ENCODE measurements at places on chromosomes 16 and 17.

GRCh38 chr17:59254742-59255141, 34.4 kb downstream of the GDPD1 start:
- DNase-seq = no peak

DNA sequence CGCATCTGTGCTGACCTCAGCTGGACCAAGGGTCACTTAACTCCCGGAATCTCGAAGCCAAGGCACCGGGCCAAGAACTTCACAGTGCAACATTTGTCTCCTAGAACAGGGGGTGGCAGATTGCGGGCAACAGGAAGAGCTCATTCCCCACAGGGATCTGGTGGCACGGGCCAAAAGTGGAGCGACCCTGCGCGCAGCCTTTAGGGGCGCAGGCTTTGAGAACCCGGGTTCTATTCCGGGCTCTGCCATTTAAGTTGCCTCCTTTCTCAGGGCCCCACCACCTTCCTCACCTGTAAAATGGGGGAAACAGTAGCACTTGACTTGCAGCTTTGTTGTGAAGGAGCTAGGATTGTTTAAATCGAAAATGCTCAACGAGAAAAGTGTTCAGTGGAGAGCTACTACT, 651 bp downstream of the SHMT1 start:
- DNase-seq = no peak

- DNase-seq = no peak
These were observed 627.6 kb downstream of the MAF start for GRCh38 chr16:78972986-78973385.

GRCh38 chr16:67685388-67686112, 18.9 kb downstream of the C16orf86 start:
- no peak for DNase-seq

GRCh38 chr17:7972131-7972785, 30.2 kb upstream of the GUCY2D start:
- no peak for DNase-seq

- no peak for DNase-seq
These were observed 216.0 kb downstream of the PMP22 start for GRCh38 chr17:15048933-15049794.

GRCh38 chr16:1007284-1007850, 25.8 kb downstream of the SOX8 start:
- no peak for DNase-seq

Measured in GM04503 (cell line).